T1000 (cell line): ENCODE measurements at places on chromosomes 1 and 21.

DNA sequence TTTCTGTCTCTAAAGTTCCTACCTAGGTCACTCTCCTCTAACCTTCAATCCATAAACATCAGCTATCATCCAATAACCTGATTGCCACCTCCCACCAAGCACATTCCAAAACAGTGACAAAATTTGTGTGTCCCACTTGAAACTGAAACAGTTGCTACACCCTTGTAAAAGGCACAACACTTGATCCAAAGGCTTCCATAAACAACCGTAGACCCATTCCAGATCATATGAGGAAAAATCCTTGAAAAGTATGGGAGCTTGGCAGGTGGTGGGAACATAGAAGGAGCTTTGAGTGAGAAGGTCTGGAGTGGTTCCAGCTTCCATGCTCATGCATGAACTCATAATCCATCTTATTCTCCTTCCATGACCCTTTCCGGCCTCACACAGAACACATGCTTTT, 82.0 kb upstream of the ATP1A1 start:
- no peak for DNase-seq

DNA sequence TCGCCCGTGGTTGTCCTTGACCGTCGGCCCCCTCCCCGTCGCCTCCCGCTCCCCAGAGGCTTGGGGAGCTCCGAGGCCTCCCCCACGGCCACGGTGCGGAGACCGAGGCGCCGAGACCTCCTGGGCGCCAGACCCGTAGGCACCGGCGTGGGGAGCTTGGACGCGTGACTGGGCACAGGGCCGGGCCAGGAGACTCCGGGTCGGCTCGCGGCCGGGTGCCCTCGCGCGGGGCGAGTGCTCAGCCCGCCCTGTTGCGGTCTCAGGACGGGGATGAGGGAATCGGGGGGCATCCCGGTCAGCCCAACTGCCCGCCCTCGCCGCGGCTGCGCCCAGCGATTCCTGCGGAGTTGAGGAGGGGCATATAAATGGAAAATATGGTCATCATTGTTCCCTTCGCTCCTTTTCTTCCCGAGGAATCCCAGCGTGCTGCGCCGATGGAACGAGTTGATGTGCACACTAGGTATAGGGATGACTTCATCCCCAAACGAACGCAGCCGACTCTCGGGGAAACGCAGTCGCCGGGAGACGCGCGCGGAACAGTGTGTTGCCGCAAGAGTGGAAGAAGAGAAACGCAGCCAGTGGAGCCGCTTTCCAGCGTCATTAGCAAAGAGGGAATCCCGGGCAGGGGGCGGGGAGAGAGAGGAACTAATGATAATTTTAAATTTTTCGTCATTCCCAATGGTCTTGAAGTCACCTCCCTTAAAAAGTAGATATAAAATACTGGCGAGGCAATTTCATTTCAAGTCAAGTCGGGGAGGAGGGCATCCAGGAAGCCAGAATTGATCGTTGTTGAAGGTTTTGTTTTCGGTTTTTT, 747 bp upstream of the ENAH start:
- DNase-seq = peak; percentile 70

DNA sequence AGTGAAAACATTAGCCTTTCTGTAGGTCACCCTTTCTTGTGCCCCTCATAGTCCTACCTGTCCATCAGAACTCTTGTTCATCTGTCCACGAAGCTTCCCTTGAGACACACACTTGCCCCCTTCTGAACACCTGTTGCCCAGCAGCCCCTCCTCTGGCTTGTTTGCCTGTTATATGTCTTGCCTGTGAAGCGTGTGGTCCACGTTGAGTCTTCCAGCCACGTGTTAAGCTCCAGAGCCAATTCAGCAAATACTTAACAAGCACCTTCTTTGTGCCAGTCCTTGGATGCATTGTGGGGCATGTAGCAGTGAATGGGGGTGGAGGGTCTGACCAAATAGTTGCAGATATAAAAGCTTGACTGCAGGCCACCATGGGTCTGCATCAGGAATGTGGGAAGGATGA, 66.6 kb downstream of the MAN1C1 start:
- no peak for DNase-seq

GRCh38 chr1:221098471-221099405, 219.5 kb downstream of the HLX start:
- DNase-seq = no peak

DNA sequence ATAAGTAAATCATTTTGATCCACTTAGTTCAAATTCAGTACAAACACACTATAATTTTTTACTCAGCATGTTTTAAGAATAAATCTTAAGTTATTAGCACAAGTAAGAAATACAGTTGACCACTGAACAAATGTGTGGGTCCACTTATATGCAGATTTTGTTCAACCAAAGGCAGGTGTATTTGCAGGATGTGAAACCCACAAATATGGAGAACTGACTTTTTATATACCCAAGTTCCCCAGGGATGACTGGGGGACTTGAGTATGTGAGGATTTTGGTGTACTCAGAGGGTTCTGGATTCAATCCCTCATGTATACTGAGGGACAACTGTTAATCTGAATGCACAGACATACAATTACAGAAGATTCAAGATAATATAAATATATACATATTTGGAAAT, 25.7 kb upstream of the ERICH3 start:
- no peak for DNase-seq

DNA sequence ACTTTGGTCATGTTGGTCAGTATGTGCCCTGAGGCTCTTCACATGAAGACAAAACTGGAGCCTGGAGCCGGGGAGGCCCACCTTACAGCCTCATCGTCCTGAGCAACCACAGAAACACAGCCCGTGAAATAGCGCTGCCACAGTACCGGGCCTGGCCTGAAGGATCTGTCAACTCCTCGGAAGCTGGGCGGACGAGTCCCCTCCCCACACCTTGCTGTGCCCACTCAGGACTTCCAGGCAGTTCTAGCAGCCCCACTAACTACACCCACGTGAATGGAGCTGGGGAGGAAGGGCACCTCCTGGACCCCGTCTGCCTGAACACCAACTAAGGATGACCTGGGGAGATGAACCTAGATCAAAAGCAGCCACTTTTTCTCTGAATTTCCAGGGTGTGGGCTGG, 24.7 kb downstream of the SDE2 start:
- no peak for DNase-seq

DNA sequence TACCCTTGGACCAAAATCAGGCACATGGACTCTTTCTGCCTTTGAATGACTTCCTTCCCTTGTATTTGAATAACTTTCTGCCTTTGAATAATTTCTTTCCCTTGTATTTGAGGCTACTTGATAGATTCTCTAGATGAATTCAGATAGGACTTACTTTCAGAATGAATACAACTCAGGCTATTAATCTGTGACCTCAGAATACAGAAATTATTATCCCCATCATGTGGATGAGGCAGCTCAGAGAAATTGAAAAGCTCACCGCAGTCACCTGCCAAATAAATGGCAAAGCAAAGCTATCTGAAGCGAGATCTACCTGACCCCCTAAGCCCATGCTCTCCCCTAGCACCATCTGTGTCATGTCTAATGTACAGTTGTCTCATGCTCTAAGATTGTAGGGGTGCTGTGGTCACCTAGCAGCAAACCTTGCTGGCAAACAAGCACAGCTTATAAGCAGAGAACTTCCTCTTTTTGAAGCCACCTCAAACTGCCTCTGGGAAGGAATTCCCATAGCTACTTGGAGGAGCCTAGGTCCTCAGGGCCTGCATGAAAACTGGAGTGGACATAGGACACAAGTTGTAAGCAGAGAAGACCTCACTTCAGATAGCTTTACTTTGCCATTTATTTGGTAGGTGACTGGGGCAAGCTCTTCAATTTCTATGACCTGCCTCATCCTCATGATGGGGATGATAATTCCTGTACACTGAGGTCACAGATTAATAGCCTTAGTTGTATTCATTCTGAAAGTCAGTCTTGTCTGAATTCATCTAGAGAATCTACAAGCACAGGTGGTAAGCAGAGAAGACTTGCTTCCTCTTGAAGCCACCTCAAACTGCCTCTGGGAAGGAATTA, 66.1 kb downstream of the FASLG start:
- DNase-seq = no peak

DNA sequence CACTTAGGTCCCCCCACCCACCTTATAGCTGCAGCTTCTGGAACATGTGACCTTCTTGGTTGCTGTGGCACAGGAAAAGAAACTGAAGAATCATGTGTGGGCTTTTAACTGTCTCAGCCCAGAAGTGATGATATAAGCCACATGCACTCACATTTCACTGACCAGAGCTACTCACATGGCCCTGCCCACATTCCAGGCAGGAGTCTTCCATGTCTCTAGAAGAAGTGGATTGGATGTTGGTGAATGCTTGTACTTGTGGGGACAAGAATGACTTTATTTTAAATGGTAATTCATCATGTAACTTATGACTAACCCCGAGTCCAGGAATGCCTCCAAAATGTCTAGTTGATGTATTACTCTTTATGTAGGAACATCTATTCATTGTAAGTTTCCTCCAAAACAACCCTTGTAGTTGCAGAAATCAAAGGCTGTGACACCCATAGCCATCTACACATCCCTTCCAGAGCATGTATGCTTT, 15.8 kb upstream of the CAMK1G start:
- no peak for DNase-seq

- no peak for DNase-seq
Observed at GRCh38 chr1:46448109-46448911, 41.3 kb upstream of the DMBX1 start.

GRCh38 chr1:69171248-69171647, 396.5 kb upstream of the LRRC7 start:
- DNase-seq = no peak

DNA sequence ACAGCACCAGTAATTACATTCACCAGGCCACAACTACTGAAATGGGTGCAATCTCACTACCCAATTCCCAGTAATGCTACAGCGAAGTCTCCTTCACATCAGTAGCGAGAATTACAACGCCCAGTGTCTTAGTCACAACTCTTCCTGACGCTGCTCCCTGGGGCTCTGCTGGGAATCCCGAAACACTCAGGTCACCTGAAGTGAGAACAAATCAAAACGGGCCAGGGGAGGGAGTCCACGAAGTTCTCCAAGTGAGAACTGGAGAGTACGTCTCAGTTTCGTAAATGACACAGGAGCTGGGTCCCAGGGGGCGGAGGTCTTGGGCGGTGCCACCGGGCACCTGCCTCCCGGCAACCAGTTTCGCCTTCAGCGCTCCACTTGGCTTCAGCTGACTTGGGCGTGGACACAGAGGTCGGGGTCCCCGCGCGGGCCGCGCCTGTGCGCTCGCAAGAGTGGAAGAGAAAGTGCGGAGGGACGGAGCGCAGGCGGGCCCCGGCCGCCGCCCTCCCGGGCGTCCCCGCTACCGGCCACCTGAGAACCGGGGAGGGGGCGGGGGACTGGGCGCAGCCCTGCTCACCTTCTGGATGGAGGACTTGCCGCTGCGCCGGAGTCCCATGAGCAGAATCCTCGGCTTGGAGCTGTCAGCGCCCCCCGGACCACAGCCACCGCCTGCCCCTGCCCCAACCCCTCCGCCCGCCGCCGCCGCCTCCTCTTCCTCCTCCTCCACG, 575 bp downstream of the RRAGC start:
- DNase-seq = peak; percentile 31

DNA sequence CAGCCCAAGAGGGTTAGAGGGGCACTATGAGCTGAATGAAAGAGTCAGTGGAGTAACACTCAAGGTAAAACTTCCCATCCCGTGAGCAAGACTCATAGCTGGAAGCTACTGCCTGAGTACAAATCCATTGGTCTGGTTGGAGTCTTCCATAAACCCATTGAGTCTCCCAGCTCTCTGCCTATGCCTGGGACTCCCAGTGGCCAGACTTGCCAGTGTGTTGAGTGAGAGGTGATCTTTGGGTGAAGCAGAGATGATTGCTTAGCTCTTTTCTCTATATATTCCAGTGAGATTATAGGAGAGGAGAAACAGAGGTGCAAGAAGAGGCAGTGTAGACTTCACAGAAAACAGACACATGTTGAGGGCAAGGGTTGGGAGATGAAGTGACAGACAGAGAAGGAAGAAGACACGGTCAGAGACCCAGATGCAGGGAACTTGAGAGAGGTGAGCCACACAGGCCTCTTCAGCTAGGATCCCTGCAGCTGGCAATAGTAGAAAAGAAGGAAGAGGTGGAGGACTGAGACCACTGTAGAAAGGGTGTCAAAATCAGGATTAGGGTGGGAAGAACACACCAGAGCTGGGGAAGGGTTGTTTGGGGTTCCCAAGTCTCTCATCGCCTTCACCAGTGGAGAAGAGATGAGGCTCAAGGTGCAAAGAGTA, 3.7 kb downstream of the FOXD2 start:
- no peak for DNase-seq

GRCh38 chr1:69528376-69528775, 39.3 kb upstream of the LRRC7 start:
- no peak for DNase-seq

DNA sequence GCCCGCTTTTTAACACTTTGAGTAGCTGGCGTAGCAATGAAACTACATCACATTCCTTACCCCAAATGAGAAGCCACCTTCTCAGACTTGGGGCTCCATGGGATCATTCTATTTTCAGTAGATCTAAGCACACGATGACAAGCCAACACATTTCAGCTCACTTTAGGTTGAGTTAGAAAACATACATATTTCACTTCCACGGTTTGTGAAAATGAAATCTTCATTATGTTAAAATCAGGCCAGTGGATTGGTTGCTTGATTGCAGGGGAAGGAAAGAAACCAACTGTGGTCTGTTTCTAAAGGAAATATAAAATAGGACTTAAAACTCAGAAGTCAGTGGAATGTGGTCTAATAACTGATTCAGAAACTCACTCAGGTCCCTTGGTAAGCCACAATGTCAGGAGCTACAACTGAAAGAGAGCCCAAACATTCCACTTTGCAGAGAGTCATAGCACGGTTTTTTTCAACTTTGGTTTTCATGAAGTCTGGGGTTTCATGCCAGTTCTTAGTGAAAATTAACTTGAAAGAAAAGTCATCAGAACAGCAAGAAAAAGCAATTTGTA, 82.3 kb upstream of the TIAM1 start:
- DNase-seq = no peak

DNA sequence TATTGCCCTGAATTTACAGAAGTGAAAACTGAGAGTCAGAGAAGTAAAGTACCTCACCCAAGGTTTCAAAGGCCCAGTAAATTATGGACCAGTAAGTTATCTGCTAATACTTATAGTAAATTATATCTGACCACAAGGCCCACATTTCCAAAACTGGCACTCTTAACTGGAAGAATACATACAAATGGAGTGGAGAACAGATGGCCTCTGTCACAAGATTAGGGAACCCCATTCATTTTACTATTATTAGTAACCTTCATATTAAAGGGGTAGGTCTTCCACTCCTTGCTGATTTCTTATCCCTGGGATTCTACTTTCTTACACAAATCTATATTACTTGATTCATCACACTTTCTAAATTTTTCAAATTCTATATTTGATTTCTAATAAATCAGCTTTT, 588.8 kb downstream of the NEGR1 start:
- DNase-seq = no peak

DNA sequence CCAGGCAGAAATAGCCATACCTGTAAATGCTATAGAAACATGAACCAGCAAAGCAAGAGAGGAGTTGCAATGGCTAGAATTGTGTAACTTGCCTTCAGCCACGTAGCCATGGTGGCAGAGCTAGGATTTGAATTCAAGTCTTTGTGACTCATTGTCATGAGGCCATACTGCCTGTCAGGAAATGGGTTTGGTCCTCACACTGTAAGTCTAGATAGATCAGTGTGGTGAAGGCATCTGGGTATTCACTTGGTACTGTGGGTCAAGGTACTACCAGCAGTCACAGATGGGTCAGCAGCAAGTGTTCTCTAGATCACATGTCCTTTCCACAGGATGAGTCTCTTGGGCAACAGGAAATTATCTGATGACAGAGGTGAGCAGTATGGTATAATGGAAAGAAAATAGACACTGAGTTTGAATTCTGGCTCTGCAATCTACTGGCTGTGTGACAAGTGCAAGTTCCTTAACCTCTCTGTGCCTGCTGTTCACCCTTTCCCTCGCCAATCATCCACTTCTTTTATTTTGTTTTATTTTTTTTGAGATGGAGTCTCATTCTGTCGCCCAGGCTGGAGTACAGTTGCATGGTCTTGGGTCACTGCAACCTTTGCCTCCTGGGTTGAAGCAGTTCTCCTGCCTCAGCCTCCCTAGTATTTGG, 36.9 kb downstream of the FGGY start:
- DNase-seq = no peak
